ENCODE measurements at places on chromosomes 5 and 9.

GRCh38 chr5:43338862-43339261 is 25.6 kb upstream of the HMGCS1 start:
- no peak for DNase-seq

- no peak for DNase-seq
Measured at GRCh38 chr5:141121563-141121962, at the start of gene PCDHB4. PCDHB4 (plus strand) TSS chr5:141121818; CDS start chr5:141121999, 181 bp downstream.

DNA sequence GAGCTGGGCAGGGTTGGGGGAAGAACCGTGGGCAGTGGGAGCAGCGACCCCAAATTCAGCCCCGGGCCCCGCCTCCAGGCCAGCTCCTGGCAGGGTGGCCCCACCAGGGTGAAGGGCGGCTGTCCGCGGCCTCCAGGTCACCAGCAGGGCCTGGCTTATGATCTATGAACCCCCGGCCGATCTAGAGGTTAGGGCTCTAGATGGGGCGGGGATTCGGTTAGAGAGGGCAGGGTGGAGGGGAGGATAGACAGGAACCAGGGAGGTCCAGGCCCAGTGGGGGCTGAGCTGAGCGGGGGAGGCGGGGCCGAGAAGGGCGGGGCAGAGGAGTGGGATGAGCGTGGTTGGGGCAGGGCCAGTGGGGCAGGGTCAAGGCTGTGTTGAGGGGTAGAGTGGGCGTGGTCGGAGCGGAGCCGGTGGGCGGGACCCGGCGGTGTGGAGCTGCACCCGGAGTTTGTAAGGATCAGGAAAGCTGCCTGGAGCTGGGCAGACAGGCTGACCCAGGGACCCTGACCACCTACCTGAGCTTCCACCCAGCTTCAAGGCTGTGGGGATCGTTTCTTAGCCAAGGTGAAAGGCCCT is 29.3 kb upstream of the OBP2B start:
- no peak for DNase-seq

GRCh38 chr9:77016526-77017504 is 2.6 kb upstream of the FOXB2 start:
- DNase-seq = no peak

GRCh38 chr5:163104464-163104863 is 332.9 kb upstream of the CCNG1 start:
- no peak for DNase-seq

GRCh38 chr9:96612966-96613589 is 6.6 kb downstream of the CDC14B start:
- no peak for DNase-seq

DNA sequence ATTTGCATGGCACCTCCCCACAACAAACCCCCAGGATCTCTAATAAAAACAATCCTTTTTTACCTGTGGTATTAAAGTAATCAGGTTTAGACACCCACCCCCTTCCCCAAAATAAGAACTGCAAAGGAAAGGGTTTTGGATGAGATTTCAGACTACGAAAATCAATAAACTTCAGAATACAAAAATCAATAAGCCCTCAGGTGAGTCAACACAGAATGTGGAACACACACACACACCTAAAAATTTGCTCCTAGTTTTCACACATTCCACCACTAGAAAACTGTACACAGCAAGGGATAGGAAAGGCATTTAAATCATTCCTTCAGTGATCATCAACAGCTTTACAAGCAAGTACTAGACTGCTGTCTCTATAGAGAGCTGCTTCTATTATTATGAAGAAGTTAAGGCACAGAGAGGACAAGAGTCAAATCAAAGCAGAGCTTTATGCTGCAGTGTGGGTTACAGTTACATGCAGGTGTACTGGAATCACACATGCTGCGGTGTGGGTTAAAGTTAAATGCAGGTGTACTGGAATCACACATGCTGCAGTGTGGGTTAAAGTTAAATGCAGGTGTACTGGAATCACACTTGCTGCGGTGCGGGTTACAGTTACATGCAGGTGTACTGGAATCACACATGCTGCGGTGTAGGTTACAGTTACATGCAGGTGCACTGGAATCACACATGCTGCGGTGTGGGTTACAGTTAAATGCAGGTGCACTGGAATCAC is 36.3 kb downstream of the PFDN1 start:
- DNase-seq = no peak

- no peak for DNase-seq
Measured at GRCh38 chr9:112621018-112621655, 96.8 kb downstream of the INIP start.

GRCh38 chr9:124041817-124042116 is 30.2 kb downstream of the LHX2 start:
- no peak for DNase-seq
